Stimulated activated CD8-positive, alpha-beta memory T cell treated with anti-CD3 and anti-CD28 coated beads, Interleukin-4, amount 100 ng/mL, for 1 hour (primary cell): ENCODE measurements at places on chromosomes 3 and 15.

GRCh38 chr3:120841264-120841663 is 66.7 kb upstream of the STXBP5L start:
- no peak for DNase-seq

DNA sequence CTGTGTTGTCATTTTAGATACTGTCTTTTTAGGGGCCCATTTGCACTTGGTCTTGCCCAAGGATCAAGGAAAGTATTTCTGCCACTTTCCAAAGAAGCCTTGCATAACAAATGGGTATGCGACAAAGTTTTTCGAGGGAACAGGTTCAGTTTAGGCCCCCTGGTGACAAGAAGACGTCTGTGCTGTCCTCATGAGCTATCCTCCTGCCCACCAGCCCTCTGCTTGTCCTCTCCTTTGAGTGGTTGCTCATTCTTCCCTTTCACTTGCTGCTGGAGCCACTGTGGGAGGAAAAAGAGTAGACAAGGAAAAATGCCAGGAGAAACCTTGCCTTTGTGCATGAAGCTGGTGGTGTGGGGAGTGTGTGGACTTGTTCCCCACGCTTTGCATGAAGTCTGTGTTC is 171.9 kb downstream of the CACNA2D3 start:
- no peak for DNase-seq

DNA sequence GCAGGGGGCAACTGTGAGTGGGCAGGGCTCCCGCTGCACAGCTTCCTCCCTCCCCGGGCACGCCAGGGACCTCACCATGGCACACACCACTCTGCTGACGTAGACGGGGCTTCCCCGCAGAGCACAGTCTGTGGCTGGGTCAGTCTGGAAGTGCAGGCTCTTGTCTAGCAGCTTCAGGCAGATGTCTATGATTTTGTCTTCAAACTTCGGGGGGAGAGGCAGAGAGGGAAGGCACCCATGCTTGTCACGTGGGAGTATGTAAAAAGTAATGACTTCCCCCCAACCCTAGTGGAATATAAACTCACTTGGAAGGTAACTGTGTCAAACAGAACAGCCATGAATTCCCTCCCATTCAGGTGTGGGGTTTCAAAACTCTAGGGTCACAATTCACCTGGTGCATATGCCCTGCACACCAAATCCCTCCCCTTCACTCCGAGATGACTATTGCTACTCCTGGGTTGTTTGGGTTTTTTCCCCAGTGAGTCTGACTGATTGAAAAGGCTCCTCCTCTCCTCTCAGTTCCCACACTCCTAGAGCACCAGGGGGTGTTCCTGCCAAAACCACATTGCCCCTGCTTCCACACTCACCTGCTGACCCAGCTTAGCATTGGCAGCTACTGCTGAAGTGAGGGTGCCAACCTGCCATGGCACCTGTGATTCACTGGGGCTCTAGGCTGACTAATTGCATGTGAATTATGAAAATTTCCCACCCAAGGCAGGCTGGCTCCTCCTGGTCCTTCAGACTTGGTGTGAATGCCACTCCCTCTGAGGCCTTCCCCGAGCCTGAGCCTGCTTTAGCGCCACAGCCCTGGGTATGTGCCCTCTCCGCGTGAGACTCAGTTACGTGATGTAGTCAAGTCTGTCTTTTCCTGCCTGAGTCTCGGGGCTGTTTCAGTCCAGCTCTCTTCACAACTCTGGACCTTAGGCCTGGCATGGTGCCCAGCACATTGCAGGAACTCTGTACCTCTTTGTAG is 13.0 kb downstream of the TGM5 start:
- no peak for DNase-seq

GRCh38 chr15:52080031-52080430 is 32.5 kb downstream of the BCL2L10 start:
- no peak for DNase-seq

DNA sequence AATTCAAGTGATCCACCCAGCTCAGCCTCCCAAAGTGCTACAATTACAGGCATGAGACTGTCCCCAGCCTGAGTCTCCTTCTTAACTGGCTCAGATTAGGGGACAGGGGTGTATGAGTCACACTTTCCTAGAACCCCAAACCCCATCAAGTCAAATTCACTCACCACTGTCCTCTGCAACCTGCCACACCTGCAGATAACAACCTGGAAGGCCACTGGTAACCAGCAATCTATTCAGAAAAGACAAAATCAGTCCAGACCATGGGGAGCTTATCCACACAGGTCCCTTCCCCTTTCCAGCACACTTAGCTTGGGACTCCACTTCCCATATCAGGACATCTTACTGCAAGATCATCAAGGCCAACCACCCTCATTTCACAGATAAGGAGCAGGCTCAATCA is 6.4 kb downstream of the WDR73 start:
- DNase-seq: no peak

- no peak for DNase-seq
Observed at GRCh38 chr3:9101286-9101685, 138.0 kb upstream of the RAD18 start.

GRCh38 chr3:189664311-189664710 is 33.1 kb downstream of the TP63 start:
- DNase-seq: no peak

GRCh38 chr3:66712210-66712609 is 211.4 kb upstream of the LRIG1 start:
- DNase-seq: no peak

- DNase-seq: no peak
Observed at GRCh38 chr15:65752151-65752700, 39.9 kb downstream of the DENND4A start.

- DNase-seq: no peak
Observed at GRCh38 chr15:25643120-25643519, 204.3 kb upstream of the UBE3A start.

- no peak for DNase-seq
Observed at GRCh38 chr3:124217542-124217941, 225.6 kb upstream of the ROPN1 start.

DNA sequence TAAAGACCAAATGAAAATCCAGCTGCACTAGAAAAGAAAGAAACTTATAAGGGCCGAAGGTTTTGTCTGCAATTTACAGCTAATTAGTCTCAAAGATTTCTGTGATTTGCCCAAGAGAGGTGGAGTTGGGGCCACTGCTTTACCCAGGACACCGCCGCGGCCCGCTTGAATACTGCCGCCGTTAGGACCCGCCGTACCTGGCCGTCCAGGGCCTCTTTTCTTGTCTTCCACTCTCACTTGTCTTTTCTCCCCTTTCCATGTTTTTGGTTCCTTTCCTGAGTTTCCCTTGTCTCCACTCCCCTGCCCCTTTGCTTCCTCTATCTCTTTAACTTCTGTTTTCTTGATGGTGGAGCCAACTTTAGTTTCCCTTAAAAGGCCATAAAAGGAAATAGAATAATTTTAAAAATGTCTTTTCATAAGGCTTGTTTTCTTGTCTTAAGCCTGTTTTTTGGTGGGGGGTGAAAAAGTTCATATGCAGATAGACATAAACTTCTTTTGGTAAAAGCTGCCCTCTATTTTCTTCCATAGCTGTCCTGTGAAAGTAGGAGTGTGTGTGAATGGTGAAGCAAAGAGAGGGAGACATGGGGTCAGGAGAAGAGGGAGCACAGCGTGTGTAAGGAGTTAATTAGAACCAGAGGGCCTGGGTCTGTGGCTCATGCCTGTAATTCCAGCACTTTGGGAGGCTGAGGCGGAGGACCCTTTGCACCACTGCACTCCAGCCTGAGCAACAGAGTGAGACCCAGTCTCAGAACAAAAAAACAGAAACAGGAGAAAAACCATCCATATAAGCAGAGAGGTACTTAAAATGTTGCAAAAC is 16.0 kb upstream of the CCNL1 start:
- no peak for DNase-seq

DNA sequence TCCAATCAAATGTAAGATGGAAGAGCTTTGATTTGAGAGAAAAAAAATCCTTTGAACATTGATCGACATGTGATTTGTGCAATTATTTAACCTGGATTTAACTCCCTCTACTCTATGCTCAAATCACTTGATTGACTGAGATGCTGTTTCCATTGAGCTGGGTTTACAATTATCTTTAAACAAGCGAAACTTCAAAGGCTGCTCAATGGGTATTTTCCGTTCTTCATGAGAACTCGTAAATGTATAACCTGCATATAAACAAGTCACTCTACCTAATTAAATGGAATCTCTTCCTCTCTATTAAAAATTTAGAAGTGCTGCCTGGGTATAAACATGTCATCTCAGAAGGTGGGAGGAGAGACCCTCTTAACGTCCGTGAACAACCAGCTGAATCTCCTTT is 71.9 kb downstream of the ANXA2 start:
- no peak for DNase-seq

GRCh38 chr3:16178628-16178988 is 4.1 kb downstream of the GALNT15 start:
- DNase-seq: no peak

GRCh38 chr3:105826778-105827634 is 41.8 kb downstream of the CBLB start:
- no peak for DNase-seq

GRCh38 chr3:11600501-11601282 is 43.0 kb downstream of the VGLL4 start:
- no peak for DNase-seq

DNA sequence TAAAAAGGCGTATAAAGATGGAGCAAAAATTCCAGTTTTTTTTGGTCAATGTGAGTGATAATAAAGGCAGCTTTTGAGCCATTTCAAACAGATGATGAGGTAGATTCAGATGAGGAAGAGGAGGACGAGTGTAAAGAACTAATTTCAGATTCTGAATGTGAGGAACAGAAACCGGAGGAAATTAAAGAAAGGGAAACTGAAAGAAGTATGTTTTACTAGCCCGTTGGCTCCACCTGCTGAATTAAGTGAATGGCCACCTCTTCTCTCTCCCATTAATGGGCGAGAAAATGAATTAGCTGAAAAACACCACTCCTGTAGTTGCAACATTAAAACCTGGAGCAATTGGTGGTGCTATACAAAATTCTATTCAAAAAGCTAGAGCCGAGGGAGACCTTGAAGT is 55.4 kb downstream of the CYP19A1 start:
- no peak for DNase-seq

GRCh38 chr3:54243960-54244682 is 121.8 kb downstream of the CACNA2D3 start:
- no peak for DNase-seq

- no peak for DNase-seq
Observed at GRCh38 chr15:98547741-98548138, 100.6 kb upstream of the IGF1R start.

GRCh38 chr15:34582461-34583371 is 735 bp downstream of the GOLGA8B start:
- no peak for DNase-seq

- no peak for DNase-seq
Observed at GRCh38 chr15:72778796-72779195, 4.8 kb downstream of the ADPGK start.

GRCh38 chr15:85488997-85489396 is 108.6 kb downstream of the AKAP13 start:
- DNase-seq: no peak

GRCh38 chr3:9098716-9099675 is 135.7 kb upstream of the RAD18 start:
- no peak for DNase-seq

GRCh38 chr15:82081914-82082762 is 36.3 kb upstream of the MEX3B start:
- no peak for DNase-seq

DNA sequence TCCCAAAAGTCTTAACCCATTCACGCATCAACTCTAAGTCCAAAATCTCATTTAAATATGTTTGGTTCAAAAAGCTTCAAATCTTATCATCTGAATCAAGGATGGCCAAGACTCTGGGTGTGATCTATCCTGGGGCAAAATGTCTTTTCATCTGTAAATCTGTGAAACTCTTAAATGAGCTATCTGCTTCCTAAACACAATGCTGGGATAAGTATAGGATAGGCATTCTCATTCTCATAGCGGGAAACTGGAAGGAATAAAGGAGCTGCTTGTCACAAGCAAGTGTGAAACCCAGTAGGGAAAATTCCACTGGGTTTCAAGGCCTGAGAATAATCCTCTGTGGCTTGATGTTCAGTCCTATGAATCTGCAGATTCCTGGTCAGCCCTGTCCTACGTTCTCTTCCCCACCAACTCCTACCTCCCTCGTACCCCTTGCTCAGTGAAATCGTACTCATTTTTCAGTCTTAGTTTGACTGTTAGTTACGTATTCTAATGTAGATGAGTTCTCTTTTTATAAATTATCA is 156.7 kb downstream of the EPHA3 start:
- DNase-seq: no peak

GRCh38 chr15:73628976-73629797 is 4.0 kb downstream of the NPTN start:
- DNase-seq: no peak

DNA sequence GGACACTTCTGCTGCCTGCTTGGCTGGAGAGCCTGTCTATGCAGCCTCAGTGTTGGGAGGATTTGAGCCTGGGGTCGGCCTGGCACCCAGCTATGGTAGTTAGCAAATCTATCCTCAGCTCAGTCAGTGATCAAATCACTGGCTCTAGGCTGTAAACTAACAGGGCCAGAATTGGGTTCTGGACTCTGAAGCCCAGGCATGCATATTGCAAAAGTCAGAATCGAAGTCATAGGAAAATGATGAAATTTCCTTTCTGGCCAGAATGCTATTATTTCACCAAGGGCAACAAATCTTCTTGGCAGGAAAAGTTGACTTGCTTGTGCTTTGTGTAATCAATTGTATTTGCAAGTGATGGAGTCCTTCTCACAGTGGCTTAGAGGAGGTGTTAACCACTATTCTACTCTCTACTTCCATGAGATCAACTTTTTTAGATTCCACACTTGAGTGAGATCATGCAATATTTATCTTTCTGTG is 482.6 kb upstream of the TPRG1 start:
- no peak for DNase-seq

DNA sequence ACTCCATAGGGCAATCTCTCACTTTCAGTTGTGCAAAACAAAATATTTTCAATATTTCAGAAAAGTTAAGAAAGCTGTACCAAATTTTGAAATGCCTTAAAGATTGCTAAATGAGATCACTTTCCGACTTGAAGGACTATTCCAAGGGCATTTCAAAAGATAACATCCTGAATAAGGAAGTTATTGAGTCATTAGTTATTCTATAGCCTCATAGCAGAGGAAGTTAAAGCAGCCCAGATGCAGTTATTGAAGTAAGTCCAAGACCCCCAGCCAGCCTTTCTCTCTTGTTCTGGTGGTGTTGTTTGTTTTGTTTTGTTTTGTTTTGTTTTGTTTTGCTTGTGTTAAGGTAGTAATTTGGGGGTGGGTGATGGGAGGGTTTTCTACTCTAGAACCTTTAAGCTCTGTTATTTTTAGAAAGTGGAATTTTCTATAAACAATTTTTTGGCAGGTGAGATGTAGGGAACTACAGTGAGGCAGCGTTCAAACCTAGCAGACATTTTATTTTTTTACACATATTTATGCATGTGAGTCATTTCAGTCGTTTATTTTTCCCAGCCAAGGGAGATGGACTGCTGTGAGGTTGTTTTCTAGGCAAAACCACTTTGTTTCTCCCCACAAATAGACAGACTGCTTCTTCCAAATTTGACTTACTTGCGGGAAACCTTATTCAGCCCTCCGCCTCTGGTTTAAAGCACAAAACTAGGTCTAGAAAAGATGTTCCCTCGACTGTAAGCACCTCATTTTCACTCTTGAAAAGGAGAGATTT is 216.3 kb upstream of the ARPP21 start:
- no peak for DNase-seq
